H54 (cell line): ENCODE measurements at places on chromosomes 3 and 15.
A peak's percentile ranks its signal among the peaks of the same experiment; 100 is the strongest.

DNA sequence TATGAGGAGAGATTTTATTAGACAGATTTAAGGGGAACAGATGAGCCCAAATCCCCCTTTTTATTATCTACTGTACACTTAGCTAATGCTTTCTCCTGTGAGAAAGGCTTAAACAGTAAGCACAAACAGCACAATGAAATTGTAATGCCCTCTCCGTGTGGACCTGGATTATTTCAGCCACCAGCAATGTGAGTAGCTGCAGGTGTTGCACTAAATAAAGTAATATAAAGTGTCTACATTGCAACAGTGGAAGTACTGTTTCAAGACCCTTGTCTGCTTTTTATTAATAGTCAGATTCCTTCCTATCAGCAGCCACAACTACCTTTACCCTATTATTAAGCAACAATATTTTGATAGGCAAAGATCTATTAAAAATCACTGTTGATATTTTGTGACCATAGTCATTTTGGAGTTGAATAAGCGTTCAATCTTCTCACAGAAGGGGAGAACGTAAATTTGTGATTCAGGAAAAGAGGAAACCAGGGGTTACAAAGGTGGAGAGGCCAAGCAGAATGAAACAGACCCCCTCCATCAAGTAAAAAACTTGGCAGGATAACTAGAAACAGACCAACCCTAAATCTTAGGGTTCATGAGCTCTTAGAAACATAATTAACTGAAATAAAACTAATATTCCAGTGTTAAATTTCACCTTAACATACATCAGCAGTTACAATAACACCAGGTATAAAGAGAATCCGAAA, 422.6 kb downstream of the MECOM start:
- DNase-seq = no peak

DNA sequence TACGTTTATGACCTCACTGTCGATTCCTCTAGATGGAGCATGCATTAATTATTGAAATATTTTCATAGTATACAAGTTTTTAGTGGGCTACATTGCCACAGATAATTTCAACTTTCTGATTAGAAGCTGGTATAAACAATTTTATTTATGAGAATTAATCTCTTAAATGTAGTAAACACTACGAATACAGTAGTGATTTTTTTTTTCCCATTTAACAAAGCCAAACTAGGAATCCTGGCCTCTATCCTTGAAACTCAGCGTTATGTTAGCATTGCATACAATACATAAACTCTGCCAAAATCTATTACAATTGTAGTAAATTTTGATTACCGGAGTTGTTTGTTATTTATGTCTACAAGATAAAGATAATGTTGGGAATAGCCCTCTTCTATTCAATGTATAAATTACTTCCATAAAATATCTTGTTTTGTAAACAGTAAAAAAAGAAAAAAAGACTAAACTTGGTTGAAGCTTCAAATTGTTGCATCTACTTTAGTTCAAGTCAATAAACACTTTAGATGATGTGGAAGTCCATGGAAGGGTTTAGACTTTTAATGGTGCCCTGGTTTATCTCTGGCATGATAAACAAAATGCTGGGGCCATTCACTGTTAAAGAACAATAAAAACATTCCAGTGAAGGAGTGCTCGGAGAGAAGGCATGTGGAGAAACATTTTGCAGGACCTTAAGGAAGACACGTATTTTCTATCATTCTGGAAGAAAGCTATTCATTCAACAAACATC, 77.3 kb upstream of the NR2F2 start:
- no peak for DNase-seq

- DNase-seq = no peak
These were observed 247.8 kb downstream of the OTOL1 start for GRCh38 chr3:161744366-161744765.

- no peak for DNase-seq
These were observed 12.8 kb downstream of the GABRG3 start for GRCh38 chr15:26983822-26984221.

DNA sequence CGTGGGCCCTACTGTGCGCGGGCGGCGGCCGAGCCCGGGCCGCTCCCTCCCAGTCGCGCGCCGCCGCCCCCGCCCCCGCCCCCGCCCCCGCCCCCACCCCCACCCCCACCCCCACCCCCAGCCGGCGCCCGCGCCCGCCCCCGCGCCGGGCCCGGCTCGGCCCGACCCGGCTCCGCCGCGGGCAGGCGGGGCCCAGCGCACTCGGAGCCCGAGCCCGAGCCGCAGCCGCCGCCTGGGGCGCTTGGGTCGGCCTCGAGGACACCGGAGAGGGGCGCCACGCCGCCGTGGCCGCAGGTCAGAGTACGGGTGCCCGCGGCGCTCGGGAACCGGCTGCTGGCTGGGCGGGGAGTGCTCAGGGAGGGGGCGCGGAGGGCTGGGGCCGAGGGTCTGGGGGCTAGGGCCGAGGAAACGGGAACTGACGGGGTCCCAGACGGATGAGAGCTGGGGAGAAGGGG, 1.1 kb upstream of the PPARG start:
- peak; percentile 45 for DNase-seq

- DNase-seq = no peak
These were observed 108.9 kb downstream of the RPL22L1 start for GRCh38 chr3:170761103-170761502.

- DNase-seq = no peak
These were observed 7.6 kb downstream of the SLC9A9 start for GRCh38 chr3:143840636-143841035.

- DNase-seq = no peak
These were observed 138.9 kb downstream of the GREM1 start for GRCh38 chr15:32856753-32857152.

GRCh38 chr15:27398631-27399161, 427.7 kb downstream of the GABRG3 start:
- DNase-seq = no peak

DNA sequence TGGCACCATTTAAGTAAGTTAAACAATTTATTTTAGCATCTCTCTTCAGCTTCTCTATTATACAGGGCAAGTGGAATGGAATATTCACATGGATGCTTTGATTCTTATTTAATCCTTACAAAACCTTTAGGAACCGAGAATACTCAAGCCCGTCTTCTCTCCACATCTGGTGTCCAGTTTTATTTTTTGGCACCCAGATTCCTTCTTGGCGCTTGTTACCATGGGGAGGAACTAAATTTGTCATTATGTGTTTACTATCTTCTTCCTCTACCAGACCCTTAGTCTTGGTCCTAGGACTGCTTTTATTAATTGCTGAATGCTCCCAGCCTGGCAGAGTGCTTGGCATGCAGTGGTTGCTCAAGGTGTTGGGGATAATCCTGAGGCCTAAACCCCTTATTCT, 138.8 kb downstream of the CACNA2D3 start:
- DNase-seq = no peak

DNA sequence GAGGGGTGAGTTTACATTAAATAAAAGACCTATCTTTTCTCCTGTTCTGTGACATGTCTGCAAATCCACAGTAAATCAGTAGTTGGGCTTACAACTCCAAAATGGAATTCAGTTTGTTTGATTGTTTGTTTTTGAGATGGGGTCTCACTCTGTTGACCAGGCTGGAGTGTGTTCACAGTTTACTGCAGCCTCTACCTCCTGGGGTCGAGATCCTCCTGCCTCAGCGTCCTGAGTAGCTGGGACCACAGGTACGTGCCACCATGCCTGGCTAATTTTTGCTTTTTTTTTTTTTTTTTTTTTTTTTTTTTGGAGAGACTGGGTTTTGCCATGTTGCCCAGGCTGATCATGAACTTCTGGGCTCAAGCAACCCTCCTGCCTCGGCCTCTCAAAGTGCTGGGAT, 63.5 kb upstream of the ADPGK start:
- no peak for DNase-seq

DNA sequence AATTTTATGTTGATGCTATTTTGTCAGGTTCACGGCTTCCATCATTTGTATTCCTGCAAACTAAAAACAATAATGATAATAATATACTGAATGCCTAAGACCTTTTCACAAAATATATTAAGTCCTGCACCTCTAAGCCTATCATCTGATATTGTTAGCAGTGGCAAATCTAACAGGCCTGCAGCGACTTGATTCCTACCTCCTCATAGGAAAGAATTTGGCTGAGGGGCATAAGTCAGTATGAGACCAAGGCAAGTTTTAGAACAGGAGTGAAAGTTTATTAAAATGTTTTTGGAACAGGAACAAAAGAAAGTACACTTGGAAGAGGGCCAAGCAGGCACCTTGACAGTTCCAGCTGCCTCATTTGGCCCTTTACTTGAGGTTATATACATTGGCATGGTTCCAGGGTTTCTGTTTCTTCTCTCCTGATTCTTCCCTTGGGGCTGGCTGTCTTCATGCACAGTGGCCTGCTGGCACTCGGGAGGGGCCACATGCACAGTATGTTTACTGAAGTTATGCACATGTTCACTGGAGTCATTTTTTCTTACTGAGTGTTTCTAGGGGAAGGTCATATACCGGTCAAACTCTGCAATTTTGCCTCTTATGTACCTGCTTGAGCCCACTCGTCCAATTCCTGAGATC, 418.1 kb downstream of the EPHA6 start:
- no peak for DNase-seq

DNA sequence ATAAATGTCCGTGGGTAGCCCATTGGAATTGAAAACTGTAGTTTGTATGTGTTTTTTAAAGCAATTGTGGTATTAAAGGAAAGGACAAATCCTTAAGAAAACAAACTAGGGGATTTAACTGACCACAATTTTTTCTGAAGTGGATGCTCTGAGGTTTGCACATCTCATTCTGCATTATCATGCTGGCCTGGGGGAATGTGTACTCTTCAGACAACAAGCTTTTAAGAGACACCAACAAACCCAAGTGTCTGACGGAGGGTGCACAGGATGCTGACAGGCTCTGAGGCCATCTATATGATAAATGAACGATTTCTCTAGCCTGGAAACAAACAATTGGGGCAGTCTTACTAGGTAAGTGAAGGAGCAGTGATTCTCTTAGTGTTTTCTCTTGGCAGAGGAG, 9.1 kb downstream of the LINS1 start:
- DNase-seq = no peak

DNA sequence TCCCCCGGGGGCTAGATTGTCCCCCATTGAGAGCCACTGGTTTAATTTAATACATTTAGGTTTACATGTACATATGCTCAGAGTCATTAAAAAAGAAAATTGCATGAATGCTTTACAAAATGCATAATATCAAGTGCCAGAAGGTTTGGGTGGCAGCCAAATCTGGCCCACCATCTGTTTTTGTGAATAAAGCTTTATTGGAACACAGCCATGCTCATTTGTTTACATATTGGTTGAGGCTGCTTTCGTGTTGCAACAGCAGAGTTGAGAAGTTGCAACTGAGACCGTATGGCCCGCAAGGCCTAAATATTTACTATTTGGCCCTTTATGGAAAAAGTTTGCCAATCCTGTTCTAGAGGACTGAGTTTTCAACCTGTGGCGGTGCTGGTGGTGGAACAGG, 32.1 kb upstream of the RGMA start:
- DNase-seq = no peak

DNA sequence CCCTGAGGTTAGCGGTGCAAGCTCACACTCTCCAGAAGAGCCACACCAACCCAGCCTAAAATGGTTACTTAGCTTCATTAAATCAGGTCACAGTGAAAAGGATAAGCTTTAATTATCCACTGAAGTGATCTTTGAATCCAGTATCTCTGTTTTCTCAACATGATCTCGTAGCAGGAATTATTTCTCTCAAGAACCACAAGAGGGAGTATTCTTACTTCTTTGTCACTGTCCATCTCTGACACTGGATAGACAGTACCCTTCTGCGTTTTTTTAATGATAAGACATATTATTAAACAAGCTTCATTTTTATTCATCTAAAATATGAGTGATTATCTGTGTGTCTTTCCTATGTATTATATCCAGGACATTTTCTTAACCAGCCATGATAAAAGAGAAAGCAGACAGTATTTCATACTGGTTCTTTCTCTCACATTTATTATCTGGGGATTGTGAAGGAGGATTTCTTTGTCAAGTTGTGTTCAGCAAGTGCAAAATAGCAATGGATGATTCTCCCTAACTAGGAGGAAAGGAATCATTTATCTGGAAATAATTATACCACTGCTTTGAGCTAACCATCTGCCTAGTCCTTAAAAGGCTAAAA, 105.4 kb upstream of the CCDC54 start:
- DNase-seq = no peak

DNA sequence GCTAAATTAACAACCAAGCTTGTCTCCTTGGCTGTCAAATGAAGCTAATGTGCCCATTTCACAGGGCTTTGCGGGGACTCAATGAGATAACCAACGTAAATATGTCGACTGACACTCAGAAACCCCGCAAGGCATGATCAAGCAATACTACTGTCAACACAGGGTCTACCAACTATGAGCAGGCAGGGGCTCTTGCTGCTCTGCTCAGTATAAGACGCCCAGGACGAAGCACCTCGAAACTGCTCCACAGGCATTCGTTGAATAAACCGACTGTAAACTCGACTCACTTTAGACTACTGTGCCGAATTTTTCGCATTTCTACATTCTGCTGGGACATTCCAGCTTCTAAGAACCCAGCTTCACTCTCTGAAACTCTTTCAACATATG, 55.0 kb downstream of the FEZF2 start:
- DNase-seq = no peak

DNA sequence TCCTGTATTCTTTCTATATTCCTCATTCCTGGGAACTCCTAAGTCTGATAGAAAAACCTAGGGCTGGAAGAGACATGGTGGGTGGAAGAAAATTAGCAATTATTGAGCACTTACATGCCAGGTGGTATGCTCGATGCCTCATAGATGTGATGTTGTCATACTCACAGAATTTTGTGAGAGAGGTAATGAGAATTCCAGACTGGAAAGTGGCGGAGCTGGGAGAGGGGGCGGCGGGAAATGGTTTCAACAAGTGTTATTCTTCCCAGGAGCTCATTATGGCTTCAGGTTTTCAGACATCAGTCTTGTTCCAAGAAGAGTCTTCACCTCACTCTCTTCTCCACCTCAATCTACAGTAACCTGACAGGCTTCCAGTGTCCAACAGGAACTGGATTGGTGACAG, 16.2 kb downstream of the TIMP4 start:
- no peak for DNase-seq

- no peak for DNase-seq
These were observed 18.8 kb downstream of the BLM start for GRCh38 chr15:90735923-90736322.

GRCh38 chr3:194875581-194876402, 190.1 kb downstream of the FAM43A start:
- DNase-seq = no peak

DNA sequence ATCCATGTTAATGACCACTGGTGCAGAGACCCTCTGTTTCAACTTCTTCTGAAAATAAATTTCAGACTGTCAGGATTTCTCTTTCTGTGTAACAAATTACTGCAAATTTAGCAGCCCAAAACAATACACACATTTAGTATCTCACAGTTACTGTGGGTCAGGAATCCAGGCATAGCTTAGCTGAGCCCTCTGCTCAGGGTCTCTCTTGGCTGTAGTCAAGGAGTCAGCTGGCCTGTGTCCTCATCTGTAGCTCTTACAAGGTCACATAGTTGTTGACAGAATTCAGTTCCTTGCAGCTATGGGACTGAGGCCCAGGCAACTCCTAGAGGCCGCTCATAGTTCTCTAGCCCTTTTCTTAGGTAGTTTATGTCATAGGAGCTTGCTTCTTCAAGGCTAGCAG, 51.9 kb downstream of the NKIRAS1 start:
- no peak for DNase-seq
